ENCODE measurements at places on chromosomes 7 and 10. TPM values are rescaled to one million over a fixed set of nuclear protein-coding genes. Genes with fewer than 3 reads are reported as not detected.

The SUGCT gene
- polyA plus RNA-seq = 8.3 TPM

The RNF32 gene
- 0.56 TPM for polyA plus RNA-seq

The SPRN gene
- polyA plus RNA-seq = 2.4 TPM

The C10orf95 gene
- polyA plus RNA-seq = not detected

The SPDYE2 gene
- not detected for polyA plus RNA-seq

The DAGLB gene
- polyA plus RNA-seq = 23.4 TPM

The DPP6 gene
- not detected for polyA plus RNA-seq

The VPS50 gene
- 7.1 TPM for polyA plus RNA-seq

The CYP2C19 gene
- polyA plus RNA-seq = not detected

The ZNF853 gene
- 3.4 TPM for polyA plus RNA-seq

The GNGT1 gene
- not detected for polyA plus RNA-seq

The CALML5 gene
- polyA plus RNA-seq = not detected

The PPP1R17 gene
- not detected for polyA plus RNA-seq

The TMEM196 gene
- polyA plus RNA-seq = not detected

The TRIM73 gene
- 0.84 TPM for polyA plus RNA-seq

The RAMP3 gene
- not detected for polyA plus RNA-seq

The ADRA2A gene
- not detected for polyA plus RNA-seq

The FOXI2 gene
- not detected for polyA plus RNA-seq

The ACSL5 gene
- 0.86 TPM for polyA plus RNA-seq

The C10orf105 gene
- polyA plus RNA-seq = not detected

The CHAT gene
- not detected for polyA plus RNA-seq

The NIPSNAP2 gene
- 33.7 TPM for polyA plus RNA-seq

The NEUROD6 gene
- polyA plus RNA-seq = not detected

The SH2D4B gene
- not detected for polyA plus RNA-seq

The TEX47 gene
- not detected for polyA plus RNA-seq

The CUZD1 gene
- 0.56 TPM for polyA plus RNA-seq

The IL15RA gene
- 6.4 TPM for polyA plus RNA-seq

The KIF11 gene
- polyA plus RNA-seq = 6.9 TPM

The DNAJC2 gene
- polyA plus RNA-seq = 19.3 TPM

The SYNPO2L gene
- 0.62 TPM for polyA plus RNA-seq

The GDF10 gene
- polyA plus RNA-seq = 0.26 TPM

The AASS gene
- polyA plus RNA-seq = 6.1 TPM

The AP5Z1 gene
- 38.7 TPM for polyA plus RNA-seq

The CASTOR2 gene
- polyA plus RNA-seq = 8.0 TPM

The CADPS2 gene
- 0.10 TPM for polyA plus RNA-seq

The PRPS1L1 gene
- not detected for polyA plus RNA-seq

The WDR86 gene
- polyA plus RNA-seq = not detected

Data from IMR-90 (cell line).